Hippocampal formation (tissue), 2 donors: ENCODE measurements at places on chromosomes 12 and 14.
A peak's percentile ranks its signal among the peaks of the same experiment; 100 is the strongest.

DNA sequence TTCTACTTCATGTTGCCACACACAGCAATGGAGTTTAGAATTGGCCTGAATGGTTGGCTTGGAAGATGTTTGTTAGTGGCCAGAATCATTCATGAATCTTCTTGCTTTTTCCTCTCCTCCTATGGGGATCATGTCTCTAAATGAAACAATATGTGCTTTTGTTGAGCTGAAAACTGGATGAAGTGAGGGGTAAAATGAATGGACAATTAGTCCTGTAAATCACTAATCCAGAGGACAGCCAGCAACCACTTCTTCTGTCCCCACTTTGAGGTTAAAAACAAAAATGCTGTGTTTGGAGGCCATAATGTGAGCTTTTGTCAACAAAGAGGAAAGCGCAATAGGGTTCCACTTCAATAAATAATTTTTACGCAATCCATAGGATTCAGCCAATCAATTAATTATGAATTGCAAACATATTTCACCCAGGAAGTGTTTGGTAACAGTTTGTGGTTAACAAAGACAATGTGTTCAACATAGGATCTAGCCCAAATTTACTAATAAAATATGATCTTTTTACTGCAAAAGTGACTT, 30.3 kb upstream of the AMIGO2 start:
- DNase-seq = no peak

GRCh38 chr14:96205978-96206360, 1.3 kb downstream of the BDKRB2 start:
- DNase-seq = no peak

DNA sequence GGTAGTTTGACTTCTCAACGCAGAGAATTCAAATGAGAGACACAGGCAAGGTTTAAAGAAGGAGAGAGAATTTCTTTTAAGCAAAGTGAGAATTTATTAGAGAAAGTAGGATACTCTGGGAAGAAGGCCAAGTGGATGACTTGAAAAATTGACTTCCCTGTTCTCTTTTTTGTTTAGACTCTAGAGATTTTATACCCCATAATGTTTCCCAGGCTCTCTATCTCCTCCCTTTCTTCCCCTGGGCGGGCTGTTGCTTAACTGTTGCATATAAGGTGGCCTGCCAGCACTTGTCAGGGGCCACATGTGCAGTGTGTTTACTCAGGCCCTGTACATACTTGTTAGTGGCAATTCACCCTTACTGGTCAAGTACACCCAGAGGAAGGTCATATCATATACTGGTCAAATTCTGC, 403.7 kb downstream of the SLC6A15 start:
- no peak for DNase-seq

DNA sequence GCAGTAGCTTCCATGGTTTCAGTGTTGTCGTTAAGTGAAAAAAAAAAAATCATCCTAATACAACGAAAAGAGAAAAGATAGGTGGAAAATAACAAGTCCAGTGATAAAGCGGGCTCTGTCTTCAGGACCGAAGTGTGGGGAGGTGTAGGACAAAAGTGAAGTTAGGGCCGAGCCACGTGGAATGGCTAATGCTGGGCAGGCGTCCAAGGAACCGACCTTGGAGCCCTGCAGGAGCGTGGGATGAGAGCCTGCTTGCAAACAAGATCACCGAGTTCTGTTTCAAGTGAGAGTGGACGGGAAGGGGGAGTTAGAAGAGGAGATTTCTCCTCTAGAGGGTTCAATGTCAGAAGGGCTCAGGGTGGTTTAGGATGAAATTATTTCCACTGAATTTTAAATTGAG, 22.2 kb downstream of the A2ML1 start:
- DNase-seq = peak; percentile 5

- DNase-seq = no peak
Observed at GRCh38 chr12:116969615-116970585, 59.1 kb downstream of the FBXW8 start.

DNA sequence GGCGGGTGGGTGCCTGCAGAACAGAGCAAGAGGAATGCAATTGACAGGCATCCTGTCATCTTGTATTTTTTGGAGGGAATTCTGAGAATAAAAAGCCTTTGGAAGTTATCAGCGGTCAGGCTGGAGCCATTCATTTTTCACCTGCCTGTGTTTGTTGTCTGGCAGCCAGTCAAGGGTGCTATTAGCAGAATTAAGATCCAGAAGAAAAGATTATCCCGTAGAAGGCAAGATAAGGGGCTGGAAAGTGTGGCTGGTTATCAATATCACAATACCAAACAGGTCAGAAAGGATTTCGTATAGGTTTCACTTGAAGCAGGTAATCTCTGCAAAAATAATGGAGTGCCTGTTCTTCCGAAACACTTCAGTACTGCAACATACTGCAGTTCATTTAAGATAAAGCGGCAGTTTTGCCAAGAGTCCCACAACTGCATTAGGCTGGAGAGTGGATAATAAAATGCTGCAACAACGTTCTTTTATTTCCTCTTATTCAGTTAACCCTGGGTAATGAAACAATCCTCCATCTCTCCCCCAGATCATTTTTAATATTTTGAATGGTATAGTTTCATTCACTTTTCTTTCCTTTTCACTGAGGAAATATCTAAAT, 171.2 kb upstream of the CDKN3 start:
- no peak for DNase-seq

- no peak for DNase-seq
Observed at GRCh38 chr14:87450193-87450592, 542.8 kb downstream of the GALC start.

GRCh38 chr12:118103201-118103600, 610 bp downstream of the VSIG10 start:
- DNase-seq = no peak

DNA sequence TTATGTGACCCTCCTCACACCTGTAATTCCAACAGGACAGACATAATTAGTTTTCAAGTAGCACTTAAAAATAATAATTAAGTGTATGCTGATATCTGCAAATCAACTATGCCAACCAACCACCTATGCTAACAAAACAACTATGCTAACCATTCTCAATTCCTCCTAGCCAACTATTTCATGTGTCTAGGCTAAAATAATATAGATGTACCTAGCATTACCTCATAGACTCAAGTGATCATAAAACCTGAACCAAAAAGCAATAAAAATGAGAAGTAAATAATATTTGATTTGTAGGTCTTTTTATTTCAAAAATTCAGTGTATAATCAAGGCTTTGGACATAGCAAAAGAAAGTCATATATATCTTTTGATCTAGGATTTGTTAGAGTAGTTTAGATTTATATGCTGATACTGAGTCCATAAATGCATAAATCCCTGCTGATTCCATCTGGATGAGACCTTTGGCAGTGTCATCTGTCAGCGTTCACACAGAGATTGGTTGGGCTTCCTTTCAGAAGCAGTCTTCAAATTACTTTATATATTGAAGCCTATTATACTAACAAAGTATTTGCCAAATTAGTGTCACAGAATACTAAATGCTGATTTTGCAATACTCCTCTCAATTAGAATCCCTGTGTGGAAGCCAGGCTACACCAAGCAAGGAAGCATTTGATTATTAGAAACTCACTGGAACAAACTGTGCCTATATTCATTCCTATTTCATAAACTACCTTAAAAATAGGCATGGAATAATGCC, 101.4 kb upstream of the PPM1H start:
- DNase-seq = no peak

DNA sequence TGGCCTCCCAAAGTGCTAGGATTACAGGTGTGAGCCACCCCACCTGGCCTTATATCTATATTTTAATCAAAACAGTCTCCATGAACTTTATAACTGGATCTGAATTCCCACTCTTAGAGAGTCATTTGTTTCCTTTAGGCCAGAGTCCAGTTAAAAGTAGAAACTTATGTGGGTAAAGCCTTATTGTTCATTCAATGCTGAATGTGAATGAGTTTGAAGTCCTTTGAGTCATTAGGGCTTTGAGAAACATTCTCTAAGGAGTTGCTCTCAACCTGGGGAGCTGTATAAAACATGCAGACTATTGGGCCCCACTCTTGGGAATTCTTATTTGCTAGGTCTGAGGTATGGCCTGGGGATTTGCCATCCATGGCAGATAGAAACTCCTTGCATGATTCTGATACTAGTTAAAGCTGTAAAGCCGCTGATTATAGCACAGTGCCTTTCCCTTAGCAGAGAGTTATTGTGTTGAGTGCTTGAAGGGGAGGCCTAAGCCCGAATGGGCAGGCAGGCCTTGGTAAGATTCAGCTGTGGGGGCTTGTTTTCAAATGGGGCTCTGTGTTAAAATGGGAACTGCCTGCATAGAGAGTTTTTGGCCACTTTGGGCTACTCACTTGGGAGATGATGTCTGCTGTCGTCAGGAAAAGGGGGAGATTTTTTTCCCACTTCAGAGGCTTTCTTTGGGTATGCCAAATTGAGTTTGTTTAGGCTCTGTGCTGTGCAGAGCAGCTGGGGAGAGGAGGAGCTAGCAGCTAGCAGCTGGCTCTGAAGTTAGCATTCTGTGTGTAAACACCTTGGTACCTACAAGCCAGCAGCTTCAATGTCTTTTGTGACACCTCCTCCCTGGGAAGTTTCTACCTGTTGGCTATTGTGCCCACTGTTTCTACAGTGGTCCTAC, 117.5 kb downstream of the DACT1 start:
- DNase-seq = no peak

- DNase-seq = peak; percentile 61
Observed at GRCh38 chr12:56628671-56629458, 1.3 kb downstream of the BAZ2A start.

DNA sequence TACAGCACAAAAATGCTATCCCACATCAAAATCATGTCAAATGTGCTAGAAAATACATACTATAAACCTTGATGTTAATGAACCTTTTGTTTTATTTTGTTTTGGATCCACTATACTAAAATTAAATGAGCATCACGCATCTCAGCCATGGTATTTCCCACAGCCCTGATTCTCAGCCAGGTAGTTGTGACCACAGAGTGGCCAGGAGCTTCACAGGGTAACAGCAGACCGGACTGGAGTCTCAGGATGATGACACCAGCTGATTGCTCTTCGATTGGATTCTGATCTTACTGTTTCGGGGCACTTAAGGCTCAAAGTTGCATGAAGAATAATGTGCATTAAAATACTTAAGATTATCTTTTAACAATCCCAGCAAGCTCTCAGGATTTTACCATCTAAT, 134.8 kb downstream of the FOXN3 start:
- DNase-seq = no peak

- DNase-seq = no peak
Observed at GRCh38 chr14:56659378-56659777, 79.8 kb downstream of the TMEM260 start.

DNA sequence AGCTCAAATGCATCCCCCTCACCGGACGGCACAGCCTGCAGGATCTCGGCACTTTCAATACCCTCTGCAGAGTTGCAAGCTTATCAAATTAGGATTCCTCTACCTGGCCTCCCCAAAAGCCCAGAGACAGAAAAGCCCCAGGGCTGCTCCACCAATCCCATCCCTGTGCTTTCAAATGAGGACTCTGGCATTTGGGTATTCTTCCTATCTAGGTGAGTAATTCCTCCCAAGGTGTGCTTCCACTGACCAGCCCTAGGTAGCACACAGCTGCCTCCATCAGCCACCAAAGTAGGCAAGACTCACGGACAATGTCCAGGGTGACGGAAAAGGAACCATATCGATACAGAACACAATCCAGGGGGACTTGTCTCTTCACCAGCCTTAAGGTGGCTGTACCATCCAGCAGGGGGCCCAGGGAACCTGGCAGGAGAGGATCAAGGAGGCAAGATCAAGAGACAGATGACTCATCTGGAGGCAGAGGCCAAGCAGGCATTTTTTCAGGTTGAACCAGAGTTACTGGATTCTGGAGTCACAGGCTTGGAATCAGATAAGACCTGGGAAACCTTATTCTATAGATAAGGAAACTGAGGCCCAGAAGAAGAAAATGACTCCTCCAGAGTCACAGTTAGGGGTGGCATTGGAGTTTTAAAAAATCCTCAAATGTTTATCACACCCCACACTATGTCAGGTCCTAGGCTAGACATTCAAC, 9.9 kb downstream of the PMEL start:
- DNase-seq = no peak

DNA sequence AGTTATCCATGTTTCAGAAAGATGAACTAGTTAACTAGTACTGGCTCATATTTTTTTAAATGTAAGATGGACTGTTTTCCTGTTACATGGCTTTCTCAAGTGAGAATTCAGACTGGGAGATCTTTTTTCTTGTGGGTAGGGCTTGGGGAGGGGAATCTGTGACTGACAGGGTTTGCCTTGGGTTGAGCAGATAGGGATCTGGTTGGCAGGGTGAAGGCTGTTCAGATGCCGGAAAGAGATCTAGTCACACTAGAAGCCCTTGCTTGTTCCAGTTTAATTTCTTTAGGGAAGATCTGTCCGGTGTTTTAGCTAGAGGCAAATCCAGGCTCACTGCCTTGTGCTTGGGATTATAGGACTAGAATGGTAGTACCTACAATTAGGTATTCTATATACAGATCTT, 63.2 kb downstream of the FBXO33 start:
- no peak for DNase-seq

DNA sequence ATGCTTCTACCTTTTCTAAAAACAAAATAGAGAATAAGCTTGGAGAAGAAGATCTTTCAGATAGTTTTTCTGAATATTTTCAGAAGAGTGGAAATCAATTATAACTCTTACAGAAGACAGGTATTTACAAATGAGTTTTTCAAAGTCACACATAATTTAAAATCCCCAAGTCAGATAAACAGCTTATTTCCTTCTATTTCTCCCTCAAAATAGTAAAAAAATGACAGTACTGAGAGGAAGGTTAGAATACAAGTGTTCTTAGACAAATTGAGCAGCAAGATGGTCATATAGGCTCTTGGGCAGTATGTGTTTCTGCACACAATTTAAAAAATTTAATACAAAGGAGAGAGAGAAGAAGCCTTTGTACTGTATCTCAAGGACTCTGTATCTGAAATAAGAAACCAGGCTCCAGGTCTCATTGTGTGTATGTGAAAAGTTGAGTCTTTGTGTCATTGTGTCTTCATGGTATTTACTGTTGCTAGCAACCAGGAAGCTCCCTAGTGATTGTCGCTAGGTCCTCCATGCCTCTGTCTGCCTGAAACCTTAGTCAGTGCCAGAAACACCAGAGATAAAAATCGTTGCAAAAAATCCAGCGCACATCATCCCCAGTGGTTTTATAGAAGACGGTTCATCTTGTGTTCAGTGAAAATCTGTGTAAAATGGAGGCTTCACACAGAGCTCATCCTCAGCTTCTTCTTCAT, 12.9 kb upstream of the TUBA1A start:
- DNase-seq = no peak

DNA sequence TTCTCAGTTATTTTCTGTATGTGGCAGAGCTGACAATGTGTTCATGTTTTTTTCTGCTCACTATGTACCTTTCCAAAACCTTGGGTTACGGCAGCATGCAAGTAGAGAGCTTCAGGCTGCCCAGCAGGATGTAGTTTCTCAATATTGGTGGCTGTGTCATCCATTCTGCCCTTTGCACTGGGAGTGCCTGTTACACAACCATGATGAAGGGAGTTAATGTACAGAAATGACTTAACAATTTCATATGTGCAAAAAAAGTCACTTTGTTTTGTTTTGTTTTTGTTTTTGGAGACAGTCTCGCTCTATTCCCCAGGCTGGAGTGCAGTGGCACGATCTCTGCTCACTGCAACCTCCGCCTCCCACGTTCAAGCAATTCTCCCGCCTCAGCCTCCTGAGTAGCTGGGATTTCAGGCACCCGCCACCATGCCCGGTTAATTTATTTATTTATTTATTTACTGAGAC, 6.1 kb upstream of the CNIH1 start:
- no peak for DNase-seq

GRCh38 chr14:105629886-105630215, 103.5 kb downstream of the TMEM121 start:
- DNase-seq = no peak
